Activated T-helper 9 cell treated with anti-CD3 and anti-CD28 coated beads, Interleukin-2, amount 50 U/mL, for 16 hours (primary cell): ENCODE measurements at places on chromosomes 7 and 10.

DNA sequence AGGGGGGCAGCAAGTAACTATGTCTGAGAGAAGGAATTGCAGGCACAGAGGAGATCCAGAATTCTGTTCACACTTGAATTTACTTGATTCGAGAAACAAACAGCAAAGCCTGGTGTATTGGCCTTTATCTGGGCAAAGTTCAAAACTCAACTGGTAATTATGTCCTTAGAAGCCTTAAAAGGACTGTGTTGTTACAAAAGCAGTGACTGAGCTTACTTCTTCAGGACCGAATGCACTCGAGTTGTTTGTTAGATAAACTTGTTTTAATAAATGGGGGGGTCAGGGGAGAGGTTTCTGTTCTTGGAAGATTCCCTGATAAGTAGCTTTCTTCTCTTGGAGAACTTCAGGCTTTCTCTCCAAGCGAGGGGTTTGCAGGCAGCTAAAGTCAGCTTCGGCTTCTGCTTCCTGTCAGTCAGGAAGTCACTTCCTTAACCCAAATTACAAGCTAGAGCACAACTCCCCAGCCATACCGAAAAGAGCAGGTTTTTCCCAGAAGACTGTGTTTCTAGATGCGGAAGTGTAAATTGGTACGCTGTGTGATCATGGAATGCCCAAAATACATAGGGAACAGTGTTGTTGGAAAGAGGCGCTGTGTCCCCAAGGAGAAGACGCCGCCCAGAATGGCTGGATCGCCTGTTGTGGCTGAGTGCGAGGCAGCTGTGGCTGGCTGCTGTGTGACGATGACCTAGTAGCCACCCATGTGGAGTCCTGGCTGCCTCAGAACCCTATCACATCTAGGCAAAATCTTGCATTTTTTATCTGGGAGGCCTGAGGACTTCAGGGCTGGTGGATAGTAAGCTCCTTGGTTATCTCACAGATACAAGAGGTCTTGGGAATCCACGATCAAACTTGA is 110.4 kb downstream of the TCF7L2 start:
- DNase-seq, result no peak

GRCh38 chr10:62327885-62328284 is 46.3 kb upstream of the ZNF365 start:
- no peak for DNase-seq

GRCh38 chr7:148872188-148872587 is 11.9 kb downstream of the EZH2 start:
- no peak for DNase-seq

DNA sequence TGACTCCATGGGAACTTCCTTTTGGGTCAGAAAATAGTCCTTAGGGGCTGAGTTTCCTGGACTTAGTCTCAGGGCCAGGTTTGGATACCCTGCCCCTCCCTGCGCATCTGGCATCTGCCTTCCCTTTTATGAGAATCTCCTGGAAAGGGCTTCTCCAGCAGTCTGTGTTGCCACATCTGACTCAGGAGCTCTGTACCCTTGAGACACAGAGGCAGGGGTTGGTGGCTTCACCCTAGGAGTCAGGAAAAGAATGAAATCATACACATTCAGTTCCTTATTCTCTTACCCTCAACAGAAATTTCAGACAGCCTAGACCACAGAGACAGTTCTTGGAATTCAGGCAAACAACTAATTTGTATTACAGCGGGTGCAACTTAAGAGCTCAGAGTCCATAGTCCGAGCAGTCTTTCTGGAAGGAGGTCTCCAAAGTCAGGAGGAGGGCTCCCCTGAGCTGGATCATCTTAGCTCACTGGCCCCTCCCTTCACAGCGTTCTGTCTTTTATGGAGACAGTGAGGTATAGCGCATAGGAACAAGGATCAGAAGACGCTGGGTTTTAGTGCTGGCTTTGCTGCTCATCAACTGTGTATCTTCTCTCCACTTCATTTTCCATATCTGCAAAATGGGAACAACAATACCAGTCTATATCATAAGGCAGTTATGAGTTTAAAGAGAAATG is 3.0 kb upstream of the PLAU start:
- no peak for DNase-seq

DNA sequence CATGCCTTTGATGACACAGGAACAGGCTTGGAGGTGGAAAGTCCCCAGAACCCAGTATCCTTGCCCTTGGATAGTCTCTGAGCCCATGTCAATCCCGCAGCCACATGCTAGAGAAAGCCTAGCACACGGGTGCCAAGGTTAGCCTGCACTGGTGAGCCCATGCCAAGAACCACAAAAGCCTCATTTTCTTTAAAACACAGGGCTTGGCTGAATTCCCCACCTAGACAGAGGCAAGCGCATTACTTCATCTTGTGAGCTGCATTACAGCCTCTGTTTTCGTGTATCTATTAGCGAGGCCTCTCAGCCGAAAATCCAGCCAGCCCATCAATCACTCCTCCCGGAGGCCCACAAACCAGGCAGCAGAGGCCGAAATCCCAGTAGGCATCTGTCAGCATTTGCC is 314.9 kb upstream of the AUTS2 start:
- no peak for DNase-seq
